ENCODE measurements at places on chromosomes 3 and 15.

GRCh38 chr3:143170074-143170473, 50.5 kb downstream of the CHST2 start:
- no peak for DNase-seq

- no peak for DNase-seq
Measured at GRCh38 chr3:153029350-153029749, 132.7 kb upstream of the RAP2B start.

DNA sequence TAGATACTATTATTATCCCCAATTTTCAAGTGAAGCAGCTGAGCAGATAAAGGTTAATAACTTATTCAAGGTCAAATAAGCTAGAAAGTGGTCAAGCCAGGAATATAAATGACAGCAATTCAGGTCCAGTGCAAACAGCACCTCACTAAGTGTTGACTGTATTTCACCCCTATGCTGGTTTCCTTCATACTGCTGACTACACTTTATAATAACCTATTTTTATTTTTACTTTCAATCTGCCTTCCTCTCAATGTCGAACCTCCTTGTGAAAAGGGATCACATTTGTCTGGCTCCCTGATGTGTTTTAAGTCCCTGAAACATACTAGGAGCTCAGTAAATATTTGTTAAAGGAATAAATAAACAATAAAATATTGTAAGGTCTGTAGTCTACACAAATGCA, 146.1 kb downstream of the NAALADL2 start:
- no peak for DNase-seq

DNA sequence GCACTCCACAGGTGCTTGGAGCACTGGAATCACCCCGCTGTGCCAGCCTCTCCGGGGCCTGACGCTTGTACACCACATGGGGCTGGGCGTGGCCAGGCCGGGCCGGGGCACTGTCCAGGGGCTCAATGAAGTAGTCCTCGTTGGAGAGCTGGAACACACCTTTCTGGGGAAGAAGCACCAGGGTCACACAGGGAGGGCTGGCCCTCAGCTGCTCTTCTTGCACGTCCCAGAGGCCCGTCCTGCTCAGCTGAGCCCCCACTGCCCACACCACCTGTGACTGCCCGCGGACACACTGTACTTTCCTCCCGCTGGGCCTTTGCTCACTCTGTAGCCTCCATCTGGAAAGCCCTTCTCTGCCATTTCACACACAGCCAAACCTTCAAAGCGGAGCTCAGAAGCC, 13.3 kb downstream of the ADAMTS7 start:
- DNase-seq = no peak

GRCh38 chr15:89321521-89322410, 12.9 kb downstream of the POLG start:
- no peak for DNase-seq

DNA sequence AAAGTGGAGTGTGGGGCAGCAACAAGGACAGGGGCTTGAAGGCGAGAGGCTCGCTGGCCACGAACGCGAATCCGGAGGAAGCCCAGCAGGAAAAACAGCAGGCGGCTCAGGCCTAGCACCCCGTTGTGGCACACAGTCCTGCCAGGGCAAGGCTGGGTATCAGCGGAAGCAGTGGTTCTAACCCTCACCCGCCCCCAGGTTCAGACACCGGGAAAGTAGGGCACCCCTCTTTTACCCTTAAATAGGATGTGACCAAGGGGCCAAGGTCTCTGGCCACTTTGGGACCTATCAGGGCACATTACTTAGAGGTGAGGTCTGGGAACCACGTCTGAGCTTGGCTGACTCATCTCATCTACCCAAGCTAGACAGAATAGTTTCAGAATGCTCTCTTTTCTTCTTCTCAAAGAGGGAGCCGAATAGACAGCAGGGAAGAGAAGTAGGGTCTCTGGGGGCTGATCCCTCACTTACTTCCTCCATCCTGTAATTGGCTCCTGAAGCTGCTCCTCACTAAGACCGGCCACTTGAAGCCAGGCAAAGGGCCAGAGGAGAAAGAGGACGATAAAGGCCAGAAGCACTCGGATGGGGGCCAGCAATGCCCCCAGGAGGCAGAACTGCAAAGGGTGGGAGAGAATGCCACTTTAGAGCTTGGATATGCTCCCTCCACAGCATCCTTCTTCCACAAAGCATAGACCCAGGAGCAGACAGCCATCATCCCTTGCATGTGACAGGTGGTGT, 1.7 kb downstream of the LPCAT4 start:
- no peak for DNase-seq

- DNase-seq = no peak
Measured at GRCh38 chr3:38122712-38123290, 14.1 kb downstream of the ACAA1 start.

DNA sequence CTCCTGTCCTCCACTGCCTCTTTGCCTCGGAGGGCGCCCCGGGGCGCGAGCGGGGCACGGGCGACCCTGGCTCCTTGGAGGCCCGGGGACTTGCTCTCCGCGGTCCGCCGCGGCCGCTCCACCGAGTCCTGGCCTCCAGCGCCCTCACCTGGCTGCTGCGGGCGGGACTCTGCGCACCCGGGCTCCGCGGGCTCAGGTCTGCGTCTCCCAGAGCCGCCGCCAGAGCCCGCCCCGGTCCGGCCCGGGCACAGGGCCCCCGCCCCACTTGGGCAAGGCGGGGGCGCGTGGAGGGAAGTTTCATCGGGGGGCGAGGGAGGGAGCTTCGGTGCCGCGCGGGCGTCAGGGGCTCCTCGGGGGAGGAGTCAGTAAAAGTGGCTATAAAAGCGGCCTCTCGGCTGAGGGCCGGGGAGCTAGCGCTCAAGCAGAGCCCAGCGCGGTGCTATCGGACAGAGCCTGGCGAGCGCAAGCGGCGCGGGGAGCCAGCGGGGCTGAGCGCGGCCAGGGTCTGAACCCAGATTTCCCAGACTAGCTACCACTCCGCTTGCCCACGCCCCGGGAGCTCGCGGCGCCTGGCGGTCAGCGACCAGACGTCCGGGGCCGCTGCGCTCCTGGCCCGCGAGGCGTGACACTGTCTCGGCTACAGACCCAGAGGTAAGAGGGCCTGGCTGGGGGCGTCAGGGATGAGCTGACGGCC, at the start of gene CEMIP:
TSS of gene CEMIP (plus strand) at position 407 of the 694 bp plus-strand sequence. CDS start 94,510 bp downstream, outside the sequence.
- DNase-seq = no peak

- DNase-seq = no peak
Measured at GRCh38 chr3:101950510-101950909, 101.2 kb downstream of the NFKBIZ start.

GRCh38 chr15:52463638-52464037, 65.0 kb downstream of the MYO5A start:
- DNase-seq = no peak

GRCh38 chr3:66392966-66393332, 107.9 kb downstream of the LRIG1 start:
- DNase-seq = no peak

DNA sequence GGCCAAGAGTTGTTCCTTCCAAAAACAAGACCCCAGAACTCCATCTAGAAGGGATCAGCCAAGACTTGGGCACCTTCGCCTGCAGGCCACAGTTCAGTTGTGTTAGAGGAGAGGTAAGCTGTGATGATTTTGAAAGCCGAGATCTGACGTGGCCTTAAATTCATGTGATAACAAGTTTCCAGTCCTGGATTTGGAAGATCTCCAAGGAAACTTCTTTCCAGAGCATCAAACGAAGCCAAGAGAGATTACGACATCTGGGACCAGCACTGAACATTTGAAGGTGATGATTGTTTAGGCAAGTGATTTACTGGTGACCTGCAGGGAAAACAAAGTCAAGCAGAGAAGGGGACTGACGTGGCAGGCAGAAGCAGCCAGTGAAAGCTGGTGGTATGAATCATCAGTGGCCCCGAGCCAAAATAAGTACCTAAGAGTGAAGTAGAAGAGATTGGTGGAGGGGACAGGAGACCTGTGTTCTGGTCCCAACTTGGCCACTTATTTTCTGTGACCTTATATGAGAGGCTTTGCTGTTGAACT, 339.0 kb upstream of the PROK2 start:
- DNase-seq = no peak

DNA sequence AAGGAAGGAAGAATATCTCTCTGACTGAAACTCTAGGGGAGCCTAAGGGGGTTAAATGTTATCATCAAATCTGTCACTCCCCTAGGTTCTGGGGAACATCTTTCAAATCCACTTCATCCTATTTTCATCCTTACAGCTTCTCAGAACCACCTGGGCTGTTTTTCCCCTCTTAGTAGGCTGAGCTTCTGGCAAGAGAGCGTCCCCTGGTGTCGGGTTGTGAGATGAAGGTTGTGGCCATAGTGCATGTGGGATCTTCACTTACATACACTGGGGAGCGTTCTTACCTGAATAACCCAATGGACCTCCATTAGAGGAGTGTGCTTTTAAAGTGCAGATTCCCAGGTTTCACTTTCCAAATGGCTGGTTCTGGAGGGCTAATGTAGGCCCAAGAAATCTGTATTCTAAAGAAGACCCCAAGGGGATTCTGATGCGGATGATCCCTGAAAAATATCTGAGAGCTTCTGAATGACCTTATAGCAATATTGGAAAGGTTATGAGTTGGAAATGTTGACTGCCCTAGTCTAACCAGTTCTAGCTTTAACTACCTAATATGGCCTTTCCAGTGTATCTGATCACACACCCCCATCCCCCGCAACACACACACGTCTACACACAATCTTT, 663.7 kb downstream of the AGBL1 start:
- DNase-seq = no peak

DNA sequence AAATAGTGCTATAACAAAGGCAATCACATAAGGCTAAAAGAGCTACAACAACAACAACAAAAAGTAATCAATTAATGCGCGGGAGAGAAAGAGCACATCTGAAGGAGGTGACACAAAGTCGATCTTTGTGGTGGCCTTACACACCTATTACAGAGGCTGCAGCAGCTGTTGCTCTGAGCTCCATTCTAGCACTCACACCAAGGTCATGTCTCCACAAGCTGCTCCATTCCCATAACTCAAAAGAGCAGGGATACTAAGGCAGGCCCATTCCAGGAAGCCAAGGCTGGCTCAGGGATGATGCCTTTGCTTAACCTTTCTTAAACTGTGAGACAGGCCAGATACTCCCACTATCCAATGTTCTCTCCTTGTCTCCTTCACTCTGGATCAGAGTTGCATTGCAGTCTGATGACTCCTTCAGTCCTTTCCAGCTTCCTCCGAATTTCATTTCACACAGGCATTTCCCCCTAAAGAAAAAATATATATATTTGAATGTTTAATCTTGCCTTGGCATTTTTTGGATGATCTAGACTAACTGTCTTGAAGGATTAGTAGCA, 52.7 kb downstream of the SNTN start:
- DNase-seq = no peak

- no peak for DNase-seq
Measured at GRCh38 chr3:71504250-71505036, 79.1 kb downstream of the FOXP1 start.

- DNase-seq = no peak
Measured at GRCh38 chr3:119604878-119605277, 7.2 kb downstream of the PLA1A start.

GRCh38 chr15:71545223-71545760, 265.1 kb upstream of the NR2E3 start:
- no peak for DNase-seq

GRCh38 chr15:78853500-78853899, 19.2 kb upstream of the MORF4L1 start:
- no peak for DNase-seq

- no peak for DNase-seq
Measured at GRCh38 chr3:58626841-58627569, 39.6 kb downstream of the FAM3D start.

GRCh38 chr15:22979238-22980188, 655 bp downstream of the CYFIP1 start:
- DNase-seq = no peak

GRCh38 chr3:54223063-54223462, 100.7 kb downstream of the CACNA2D3 start:
- no peak for DNase-seq

DNA sequence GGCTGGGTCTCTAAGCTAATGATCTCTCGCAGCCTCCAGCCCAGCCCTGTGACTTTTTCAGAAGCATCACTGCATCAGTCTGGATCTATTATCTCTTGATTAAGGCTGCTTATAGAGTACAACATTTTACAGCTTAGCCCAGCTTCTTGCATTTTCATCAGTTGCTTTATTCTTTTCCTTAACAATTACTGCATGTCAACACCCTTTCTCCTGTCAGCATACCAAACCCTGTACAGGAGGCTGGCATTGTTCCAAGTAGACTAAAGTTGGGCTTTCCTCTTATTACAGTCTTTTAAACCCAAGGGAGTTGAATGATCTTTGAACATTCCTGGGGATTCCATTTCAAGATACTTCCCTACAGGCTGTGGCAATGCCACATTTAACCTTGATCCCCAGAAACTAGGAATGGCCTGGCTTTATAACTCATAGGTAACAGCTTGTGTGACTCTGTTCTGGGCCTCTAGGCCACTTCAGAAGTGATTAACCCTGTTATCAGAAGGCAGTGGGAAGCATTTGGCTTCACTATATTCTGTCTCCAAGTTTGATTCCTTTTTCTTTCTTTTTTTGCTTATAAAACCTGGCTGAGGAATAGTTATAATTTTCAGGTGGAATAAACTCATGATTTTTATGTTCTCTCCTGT, 182.9 kb downstream of the KCNMB2 start:
- no peak for DNase-seq

- DNase-seq = no peak
Measured at GRCh38 chr3:18024715-18025114, 282.3 kb upstream of the TBC1D5 start.

DNA sequence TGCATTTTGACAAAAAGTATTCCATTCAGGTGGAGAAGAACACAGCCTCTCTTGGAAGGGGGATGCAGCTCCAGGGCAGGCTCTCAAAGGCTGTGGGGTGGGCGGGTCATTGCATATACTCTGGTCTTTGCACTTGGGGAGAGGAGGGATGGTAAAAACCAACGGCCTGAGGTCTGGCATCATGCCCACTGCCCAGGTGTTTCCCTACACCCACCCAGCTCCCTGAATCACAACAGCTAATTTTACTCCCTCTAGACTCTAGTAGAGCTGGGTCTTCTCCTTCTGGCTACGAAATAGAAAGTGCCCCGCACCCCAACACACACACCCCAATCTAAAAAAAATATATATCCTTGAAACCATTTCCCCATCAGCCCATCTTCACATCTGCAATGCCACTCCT, 1.0 kb downstream of the MYLK start:
- no peak for DNase-seq

GRCh38 chr3:58528629-58529028, 8.4 kb downstream of the ACOX2 start:
- DNase-seq = no peak

GRCh38 chr3:105360003-105360402, 6.7 kb upstream of the ALCAM start:
- DNase-seq = no peak

DNA sequence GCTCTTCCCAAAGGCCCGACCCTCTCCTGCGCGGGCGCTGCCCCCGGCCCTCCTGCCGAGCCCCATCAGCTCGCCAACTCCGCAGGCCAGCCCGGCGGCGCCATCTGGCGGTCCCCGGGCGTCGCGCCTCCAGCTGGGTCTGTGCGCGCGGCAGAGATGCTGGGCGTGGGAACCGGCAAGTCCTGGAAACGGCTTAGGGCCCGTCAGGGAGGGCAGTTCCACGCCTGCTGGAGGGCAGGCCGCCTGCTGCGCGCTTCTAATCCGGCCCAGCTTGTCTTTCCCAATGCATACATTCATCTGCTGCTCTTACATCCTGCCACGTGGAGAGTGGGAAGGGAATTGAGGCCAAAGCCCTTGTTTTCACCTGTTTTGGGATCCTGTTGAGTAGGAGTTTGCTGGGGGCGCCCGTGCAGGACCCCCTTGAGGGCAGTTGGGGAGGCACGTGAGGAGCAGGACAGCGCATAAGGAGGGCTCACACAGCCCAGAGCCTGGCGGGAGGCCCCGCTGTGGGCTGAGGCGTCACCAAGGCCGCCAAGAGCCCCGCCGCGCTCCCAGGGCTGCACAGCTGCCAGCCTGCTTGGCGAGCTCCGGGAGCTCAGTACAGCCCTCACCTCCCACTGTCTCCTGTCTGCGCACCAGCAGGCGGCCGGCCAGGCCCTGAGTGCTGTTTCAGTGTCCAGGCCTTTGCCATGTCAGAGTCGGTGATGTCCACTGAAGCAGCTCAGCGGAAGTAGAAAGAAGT, 165.6 kb downstream of the NSMCE3 start:
- DNase-seq = no peak

Data from esophagus squamous epithelium (tissue), 5 donors.